ENCODE measurements at places on chromosomes 3 and 15.
A peak's percentile ranks its signal among the peaks of the same experiment; 100 is the strongest.

DNA sequence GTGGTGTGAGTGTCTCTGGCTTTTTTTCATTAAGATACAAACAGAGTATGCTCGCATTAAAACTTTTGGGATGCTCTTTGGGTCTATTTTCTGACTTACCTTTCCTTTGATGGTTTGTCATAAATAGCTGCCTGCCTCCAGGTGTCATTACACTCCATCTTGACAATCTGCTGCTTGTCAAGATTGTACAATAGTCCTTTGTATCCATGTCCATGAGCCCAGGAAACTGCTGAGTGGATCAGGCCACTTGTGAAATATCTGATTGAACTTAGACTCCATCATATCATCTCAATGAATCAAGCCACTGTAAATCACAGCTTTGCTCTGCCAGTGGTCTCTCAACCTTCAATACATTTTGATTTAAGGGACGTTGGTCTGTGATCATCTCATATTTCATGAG, 135.2 kb downstream of the ECT2 start:
- no peak for DNase-seq

DNA sequence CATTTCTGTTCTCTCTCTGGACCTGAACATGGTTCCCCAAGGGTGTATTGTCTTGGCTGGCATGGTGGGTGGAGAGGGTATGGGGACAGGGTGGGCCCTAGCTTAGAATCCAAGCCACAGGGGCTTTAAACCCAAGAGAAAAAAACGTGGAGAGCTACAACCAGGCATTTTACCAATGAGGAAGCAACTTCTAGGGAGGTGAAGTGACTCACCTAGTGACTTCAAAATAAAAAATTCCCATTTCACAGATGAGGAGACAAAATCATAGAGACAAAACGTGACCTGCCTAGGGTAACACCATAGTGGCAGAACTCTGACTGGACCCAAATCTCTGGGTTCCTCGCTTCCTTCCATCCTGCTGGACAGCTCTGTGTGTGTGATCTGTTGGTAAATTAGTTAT, 216.8 kb downstream of the RPLP1 start:
- DNase-seq = no peak

- no peak for DNase-seq
These were observed 3.2 kb upstream of the ANKRD63 start for GRCh38 chr15:40286061-40286532.

DNA sequence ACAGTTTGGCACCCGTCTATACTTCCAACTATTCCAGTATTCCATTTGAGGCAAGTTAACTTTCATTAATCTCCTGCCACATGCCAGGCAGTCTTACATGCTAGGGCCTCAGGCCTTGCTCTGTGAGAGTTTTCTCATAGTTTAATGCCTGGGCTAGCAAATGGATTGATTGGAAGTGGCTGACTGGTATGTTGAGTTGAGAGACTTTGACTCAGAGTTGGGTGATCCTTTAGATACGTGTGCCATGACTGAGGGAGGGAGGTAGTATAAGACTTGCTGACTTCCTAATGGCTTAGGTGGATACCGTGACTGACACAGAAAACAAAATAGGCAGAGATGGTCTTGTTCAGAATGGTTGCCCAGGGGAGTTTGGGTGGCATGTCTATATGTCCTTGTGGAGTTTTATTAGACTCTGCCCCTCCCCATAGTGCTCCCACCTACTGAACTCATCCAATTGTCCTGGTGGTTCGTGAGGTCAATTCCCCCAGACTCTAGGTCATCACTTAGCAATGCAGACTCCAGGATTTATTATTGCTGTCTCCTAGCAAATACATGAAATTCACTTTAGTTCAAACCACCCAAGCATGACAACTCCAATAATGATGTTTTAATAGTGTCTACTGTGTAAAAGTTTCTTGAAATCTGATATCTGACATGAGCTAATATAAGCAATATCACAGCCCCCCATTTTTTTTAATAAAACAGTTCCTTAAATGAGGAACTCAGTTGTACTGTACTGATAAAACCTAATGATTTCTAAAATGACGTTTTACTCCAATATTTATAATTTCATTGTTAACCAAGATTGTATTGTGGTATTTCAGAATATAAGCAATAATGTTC, 413.9 kb upstream of the MDFIC2 start:
- no peak for DNase-seq

- DNase-seq = no peak
These were observed 3.9 kb upstream of the OPA1 start for GRCh38 chr3:193589129-193589528.

- DNase-seq = no peak
These were observed 231.3 kb downstream of the LPP start for GRCh38 chr3:188385295-188385694.

DNA sequence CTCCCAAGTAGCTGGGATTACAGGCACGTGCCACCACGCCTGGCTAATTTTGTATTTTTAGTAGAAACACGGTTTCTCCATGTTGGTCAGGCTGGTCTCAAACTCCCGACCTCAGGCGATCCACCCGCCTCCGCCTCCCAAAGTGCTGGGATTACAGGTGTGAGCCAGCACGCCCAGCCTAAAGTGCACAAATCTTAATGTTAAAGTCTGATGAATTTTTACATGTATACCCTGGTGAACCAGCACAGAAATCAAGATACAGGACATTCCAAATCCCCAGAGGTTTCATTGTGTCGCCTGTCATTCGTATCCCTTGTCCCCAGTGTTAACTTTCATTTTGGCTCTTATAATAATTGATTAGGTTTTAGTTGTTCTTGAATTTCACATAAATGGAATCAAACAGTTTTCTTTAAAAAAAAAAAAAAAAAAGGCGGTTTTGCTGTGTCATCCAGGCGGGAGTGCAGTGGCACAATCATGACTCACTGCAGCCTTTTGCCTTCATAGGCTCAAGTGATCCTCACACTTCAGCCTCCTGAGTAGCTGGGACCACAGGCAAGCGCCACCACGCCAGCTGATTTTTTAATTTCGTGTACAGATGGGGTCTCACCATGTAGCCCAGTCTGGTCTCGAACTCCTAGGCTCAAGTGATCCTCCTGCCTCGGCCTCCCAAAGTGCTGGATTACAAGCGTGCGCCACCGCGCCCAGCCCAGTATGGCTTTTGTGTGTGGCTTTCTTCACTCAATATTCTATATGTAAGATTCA, 1.5 kb upstream of the TM4SF19 start:
- no peak for DNase-seq

DNA sequence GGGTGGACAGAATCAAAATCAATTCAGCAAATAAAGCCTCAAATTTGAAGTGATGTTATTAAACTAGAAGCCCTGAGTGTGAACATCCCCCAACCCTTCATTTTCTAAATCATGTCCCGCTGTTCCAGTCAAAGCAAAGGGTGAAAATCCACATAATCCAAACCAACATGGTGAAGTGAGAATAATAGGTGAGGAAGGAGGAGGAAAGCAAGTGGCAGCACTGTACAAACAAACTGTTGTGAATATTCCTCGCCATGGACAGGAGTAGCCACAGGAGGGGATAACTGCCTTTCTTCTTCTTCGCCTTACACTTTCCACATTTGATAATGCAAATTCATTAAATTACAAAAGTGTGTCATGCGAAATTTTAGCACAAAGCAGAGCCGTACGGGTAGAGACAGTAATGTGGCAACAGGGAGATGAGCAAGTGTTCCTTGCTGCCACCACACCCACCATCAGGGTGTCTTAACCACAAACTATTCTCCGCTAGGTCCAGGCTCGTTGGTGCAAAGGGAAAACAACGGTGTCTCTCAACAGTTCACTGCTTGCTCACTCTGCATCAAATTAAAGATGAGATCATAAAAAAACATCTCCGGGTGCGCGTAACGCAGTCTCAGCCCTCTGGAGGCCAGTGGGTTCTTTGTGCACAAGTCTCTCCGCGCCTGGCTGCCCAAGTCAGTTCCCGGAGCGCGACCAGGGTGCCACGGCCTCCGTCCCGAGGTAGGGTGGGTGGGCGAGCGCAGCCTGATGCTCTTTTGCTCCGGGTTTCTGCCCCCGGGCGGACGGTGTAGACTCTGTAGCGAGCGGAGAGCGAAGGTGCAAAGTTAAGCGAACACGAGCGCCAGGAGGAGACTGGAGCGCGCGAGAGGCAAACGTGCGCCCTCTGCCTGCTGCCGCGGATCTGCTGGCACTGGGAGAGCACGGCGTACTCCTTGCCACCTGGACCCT, 6.7 kb downstream of the EPHA3 start:
- DNase-seq = peak; percentile 3

- no peak for DNase-seq
These were observed 16.3 kb downstream of the PPP2R3A start for GRCh38 chr3:135981701-135982403.

DNA sequence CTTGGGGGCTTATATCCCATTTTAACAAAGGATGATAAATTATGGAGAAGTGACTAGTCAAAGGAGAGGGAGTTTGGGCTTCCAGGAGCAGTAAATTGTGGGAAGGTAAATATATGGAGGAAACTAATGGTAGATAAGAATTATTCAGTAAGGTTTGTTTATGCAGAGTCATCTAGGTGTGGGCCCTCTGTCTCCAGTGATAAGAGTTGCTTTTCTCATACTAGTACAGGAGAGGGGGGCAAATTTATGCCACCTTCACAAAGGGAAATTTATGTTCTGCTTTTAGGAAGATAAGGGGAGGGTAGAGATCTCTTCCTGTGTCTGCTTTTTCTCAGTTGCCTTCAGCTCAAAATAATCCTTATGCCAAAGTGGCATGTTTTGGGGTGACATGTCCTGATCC, 383.7 kb upstream of the PPP2R3A start:
- no peak for DNase-seq

- no peak for DNase-seq
These were observed 163.6 kb downstream of the CTNNB1 start for GRCh38 chr3:41362638-41363559.

DNA sequence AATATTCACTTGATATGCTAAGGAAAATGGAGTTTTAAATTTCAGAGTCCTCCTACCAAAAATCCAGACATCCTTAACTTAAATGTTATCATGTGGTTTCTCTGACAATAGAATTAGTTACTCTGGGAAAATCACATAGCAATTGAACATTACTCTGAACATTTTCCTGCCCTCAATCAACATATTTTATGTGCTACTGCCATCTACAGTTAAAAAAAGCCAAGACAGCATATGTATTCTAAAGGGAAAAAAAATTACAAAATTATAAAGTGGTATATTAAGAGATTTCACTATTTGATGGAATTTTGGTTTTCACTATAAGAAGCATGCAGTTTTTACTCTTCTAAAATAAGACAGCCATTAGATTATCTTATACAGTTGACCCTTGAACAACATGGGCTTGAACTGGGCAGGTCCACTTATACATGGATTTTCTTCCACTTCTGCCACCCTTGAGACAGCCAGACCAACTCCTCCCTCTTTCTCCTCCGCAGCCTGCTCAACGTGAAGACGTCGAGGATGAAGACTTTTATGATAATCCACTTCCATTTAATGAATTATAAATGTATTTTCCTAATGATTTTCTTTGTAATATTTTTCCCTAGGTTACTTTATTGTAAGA, 122.3 kb downstream of the ATP1B3 start:
- no peak for DNase-seq

GRCh38 chr15:40999190-40999589, 45.9 kb downstream of the CHAC1 start:
- DNase-seq = no peak

DNA sequence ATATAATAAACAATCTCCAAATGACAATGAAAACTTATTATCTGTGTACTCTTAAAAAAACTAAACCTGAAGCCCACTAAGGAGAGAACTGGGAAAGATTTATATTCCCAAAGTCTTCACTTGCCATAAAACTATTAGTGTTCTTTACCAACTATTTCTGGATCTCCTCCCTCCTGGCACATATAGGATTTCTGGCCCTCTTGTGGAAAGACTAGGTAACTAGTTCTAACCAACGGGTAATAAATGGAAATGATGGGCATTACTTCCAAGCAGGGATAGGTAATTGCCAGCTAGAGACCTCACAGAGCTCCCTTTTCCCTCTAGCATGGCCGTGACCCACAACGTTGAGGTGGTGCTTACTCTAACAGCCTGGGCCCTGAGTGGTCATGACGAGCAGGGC, 110.1 kb downstream of the DNAH12 start:
- DNase-seq = no peak

- DNase-seq = no peak
These were observed 32.8 kb upstream of the NFKBIZ start for GRCh38 chr3:101816215-101817149.

DNA sequence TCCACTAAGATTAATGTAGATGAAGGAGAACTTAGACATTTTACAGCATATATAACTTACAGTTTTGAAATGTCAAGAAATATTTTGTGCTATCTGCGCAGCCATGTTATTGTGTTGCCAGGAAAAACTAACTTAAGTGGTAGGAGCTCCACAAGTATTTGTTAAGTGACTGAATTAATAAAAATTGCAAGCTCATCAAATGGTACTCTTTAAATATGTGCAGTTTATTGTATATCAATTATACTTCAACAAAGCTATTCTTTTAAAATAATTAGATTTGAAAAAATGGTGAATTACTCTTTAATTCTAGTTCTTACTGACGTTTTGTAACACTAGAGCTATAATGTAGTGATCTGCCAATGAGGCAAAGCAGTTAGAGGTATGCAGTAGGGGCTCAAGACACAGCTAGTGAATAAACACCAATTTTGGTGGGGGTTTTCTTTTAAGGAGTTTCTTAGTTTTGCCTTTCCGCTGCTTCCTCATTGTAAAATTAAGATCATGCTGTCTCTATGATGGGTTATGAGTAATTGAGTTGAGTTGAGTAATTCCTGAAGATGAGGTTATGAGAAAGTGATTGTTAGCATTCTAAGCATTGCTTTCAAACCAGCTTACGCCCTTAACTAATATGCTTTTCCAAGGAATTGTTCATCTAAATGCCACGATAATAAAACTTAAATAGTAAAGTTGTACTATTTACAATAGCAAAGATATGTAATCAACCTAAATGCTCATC, 10.9 kb upstream of the LXN start:
- no peak for DNase-seq

- DNase-seq = no peak
These were observed 114.7 kb downstream of the ETFA start for GRCh38 chr15:76196269-76197231.

- no peak for DNase-seq
These were observed 5.0 kb upstream of the CD276 start for GRCh38 chr15:73679180-73679579.

- no peak for DNase-seq
These were observed 72.2 kb downstream of the EPHB1 start for GRCh38 chr3:134867277-134867676.

DNA sequence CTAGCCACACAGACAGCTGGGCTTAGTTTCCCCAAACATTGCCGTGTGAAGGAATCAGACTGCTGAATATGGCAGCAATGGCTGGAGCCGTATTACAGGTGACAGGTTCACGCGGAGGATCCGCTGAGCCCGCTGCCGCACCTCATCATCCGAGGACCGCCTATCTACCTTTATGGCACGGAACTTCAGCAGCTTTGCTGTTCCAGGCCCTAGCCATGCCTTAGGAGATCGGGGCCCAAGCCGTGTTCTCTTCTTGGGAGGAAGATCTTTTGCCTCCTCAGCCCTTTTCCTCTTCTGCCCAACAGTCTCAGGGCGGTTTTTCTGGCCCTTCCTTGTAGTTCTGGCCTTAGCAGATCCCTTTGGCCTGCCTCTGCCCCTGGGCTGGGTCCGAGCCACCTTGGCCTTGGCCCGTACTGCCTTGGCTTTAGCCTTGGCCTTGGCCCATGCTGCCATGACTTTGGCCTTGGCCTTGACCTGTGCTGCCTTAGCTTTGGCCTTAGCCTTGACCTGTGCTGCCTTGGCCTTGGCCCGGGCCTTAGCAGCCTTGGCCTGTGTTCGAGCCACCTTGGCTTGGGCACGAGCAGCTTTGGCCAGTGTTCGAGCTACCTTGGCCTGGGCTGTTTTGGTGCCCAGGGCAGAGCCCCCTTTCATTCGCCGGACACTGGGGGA, 3.2 kb downstream of the CCDC71 start:
- DNase-seq = no peak
